ENCODE measurements at places on chromosomes 11 and 22.

DNA sequence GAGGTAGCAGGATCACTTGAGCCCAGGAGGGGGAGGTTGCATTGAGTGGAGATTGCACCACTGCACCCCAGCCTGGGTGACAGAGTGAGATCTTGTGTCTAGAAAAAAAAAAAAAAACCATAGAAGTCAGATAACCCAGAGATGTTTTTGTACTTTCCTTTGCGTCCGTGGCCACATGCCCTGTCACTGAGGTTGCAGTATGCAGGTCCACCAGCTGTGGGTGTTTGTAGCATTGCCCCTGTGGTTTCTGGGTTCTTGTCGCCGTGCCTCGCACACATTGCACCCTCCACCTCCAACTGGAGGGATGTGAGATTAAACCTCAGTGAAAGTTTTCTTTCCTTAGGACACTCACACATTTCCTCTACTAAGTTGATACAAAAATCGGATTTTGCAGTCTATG is 70.3 kb downstream of the TNRC6B start:
- DNase-seq, result no peak

DNA sequence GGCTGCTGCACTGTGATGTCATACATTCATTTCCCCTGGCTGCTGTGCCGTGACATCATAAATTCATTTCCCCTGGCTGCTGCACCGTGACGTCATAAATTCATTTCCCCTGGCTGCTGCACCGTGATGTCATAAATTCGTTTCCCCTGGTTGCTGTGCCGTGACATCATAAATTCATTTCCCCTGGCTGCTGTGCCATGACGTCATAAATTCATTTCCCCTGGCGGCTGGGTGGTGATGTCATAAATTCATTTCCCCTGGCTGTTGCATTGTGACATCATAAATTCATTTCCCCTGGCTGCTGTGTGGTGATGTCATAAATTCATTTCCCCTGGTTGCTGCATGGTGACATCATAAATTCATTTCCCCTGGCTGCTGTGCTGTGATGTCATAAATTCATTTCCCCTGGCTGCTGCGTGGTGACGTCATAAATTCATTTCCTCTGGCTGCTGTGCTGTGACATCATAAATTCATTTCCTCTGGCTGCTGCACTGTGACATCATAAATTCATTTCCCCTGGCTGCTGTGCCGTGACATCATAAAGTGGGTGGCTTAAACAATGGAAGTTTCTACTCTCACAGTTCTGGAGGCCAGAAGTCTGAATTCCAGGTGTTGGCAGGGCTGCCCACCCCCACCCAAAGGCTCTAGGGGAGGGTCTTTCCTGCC is 301.1 kb downstream of the SHANK2 start:
- DNase-seq, result no peak

- DNase-seq, result peak; percentile 78
Observed at GRCh38 chr11:849104-849824, 6.6 kb downstream of the TSPAN4 start.

GRCh38 chr22:20186183-20186870 is 35.5 kb upstream of the CCDC188 start:
- DNase-seq, result no peak

DNA sequence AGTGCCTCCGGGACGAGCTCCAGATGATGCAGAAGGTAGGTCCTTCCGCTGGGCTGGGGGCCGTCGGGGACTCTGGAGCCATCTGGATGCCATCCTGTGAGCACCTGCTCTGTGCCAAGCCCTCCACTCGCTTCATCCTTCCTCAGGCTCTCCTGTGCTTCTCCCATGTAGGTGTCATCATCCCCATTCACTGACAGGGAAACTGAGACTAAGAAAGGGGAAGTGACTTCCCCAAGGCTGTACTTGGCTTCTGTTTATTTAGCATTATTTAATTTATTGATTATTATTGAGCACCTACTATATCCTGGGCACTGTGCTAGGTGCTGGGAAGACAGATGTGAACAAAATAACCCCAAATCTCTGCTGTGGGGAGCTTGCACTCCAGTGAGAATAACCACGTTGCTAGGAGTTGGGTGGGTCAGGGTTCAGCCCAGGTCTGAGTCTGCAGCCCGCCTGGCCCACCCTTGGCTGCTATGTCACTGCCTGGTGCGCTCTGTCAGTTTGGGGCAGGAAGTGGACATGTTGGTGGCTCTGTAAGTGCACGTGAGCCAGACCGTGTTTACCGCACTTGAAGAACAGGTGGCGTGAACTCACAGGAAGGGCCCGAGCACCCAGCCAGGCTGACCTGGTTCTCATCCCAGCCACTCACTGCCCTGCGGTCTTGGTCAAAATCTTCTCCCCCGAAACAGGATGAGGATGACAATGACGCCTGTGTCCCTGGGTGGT is 35.9 kb upstream of the GCAT start:
- no peak for DNase-seq

- no peak for DNase-seq
Observed at GRCh38 chr11:96012086-96012824, 88.3 kb upstream of the MTMR2 start.

DNA sequence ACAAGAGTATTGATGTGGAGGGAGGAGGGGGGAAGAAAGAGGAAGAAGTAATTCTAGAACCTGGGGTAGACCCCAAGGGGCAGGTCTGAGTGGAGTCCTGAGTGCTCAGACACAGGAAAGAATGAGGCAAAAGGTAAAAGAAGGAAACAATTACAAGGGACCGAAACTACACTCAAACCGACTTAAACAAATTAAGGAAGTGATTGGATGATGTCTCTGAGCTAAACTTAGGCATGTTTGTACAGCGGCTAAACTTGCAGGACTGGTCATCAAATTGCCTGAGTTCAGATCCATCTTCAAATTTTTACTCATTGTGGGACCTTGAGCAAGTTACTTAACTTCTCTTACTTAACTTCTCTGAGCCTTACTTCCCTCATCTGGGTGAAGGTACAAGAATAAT is 86.3 kb upstream of the LRRC55 start:
- DNase-seq, result no peak

GRCh38 chr22:44245867-44246266 is 65.1 kb downstream of the PARVG start:
- DNase-seq, result no peak

GRCh38 chr22:43000441-43001175 is 14.3 kb downstream of the PACSIN2 start:
- DNase-seq, result no peak

DNA sequence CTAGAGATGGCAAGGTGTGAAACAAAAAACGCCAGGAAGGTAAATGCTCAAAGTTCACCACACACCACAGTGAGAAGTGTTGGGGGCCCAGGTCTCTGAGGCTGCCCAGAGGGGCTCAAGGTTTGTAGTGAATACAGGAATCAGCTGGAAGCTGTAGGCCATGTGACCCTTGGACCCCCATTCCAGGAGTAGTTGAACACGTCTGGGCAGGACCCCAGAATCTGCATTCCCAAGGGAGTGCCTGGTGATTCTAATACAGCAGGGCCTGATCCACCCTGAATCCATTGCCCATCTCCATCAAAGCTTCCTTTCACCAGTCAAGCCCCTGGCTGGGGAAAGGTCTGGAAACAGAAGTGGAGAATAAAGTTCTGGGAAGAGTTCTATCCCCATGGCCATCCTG is 70.8 kb upstream of the B3GAT1 start:
- DNase-seq, result no peak

- no peak for DNase-seq
Observed at GRCh38 chr11:62069374-62069773, 54.4 kb upstream of the INCENP start.

DNA sequence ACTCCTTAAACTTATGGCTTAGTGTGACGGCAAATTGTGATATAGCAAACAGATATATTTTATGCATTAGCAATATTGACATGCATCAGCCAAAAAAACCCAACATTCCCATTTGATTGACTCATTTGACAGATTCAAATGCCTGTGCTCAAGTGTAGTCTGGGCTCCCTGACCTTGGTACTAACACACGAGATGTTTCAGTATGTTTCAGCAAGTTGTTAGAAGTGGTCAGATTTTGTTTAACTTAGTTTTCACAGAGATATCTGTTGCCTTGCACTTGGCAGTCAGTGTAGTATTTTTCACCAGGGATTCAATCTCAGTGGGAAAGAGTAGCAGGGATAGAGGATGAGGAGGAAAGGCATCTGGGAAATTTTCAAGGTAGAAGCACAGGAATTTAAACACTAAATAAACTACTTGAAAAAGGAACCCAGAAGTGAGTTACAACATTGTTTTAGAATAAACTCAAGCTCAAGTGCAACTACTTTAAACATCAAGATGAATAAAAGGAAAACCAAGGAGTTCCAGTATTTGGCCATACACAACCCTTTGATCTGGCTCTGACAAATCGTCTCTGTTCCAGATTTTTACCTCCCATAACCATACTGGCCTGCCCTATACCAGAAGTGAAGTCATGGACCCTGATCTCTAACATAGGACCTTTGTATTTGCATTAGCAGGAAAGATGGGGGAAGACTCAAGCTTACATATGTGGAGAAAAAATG is 56.5 kb upstream of the BLID start:
- no peak for DNase-seq

- no peak for DNase-seq
Observed at GRCh38 chr11:117197516-117198456, 1.4 kb upstream of the TAGLN start.

- DNase-seq, result no peak
Observed at GRCh38 chr11:125091877-125092664, 19.4 kb downstream of the TMEM218 start.

DNA sequence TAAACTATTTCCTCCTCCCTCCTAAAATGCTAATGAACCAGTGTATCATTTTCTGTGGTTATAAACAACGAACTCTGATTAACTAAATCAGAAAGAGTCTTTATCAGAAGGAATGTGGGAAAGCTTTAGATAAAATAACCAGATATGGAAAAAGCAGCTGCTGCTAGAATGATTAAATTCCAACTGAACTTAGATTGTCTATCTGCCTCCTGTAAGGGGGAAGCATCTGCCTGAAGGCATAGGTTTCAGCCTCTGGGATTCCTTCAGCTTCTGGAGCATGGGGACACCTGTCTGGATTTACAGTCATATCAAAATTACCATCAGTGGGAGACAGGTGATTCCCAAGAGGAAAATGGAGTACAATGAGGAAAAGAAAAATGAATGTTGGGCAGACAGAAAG is 1095.5 kb upstream of the CCDC90B start:
- DNase-seq, result no peak

GRCh38 chr11:72235351-72236057 is 8.5 kb downstream of the PHOX2A start:
- no peak for DNase-seq

GRCh38 chr11:119784421-119784820 is 55.4 kb upstream of the NECTIN1 start:
- DNase-seq, result no peak

DNA sequence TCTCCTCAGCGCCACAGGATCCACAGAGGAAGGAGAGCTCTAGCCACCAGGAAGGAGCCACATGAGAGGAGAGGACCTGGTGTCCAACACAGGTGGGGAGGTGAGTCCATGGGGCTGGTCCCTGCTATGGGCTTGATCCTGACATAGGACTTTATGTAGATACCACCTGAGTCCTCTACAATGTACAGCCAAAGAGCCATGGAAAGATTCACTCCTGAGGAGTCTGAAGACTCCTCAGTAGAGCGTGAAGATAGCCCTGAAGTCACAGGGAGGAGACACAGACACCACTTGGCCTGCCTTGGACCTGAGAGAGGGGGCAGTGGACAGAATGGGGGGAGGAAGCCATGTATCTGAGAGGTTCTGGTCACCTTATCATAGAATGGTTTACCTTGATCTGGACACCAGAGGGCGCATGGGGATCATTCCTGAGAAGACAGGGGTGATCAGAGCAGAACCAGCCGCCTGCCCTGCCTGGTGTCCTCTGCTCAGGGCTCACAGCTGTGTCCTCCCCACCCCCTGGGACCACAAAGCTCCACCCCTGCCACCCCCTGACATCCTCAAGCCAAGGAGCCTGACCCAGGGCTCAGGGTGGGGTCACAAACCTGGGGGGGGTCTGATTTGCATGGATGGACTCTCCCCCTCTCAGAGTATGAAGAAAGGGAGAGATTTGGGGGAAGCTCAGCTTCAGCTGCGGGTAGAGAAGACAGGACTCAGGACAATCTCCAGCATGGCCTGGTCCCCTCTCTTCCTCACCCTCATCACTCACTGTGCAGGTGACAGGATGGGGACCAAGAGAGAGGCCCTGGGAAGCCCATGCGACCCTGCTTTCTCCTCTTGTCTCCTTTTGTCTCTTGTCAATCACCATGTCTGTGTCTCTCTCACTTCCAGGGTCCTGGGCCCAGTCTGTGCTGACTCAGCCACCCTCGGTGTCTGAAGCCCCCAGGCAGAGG is 77.0 kb downstream of the ZNF280B start:
- DNase-seq, result peak; percentile 59

GRCh38 chr11:20161230-20161918 is 1.1 kb upstream of the DBX1 start:
- no peak for DNase-seq

DNA sequence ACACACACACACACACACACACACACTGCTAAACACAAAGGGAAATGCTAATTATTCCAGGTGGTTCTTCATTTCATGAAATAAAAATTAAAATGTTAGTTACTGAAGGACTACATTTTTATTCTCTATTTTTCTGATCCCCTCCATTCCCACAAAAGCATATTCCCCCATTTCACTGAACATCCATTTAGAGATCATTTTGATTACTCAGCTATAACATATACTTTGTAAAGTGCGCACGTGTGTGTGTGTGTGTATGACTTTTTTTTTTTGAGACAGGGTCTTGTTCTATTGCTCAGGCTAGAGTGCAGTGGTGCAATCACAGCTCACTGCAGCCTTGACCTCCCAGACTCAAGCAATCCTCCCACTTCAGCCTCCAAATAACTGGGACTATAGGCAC is 42.6 kb downstream of the SLC35F2 start:
- DNase-seq, result no peak

GRCh38 chr22:35522225-35523149 is 18.1 kb upstream of the RASD2 start:
- DNase-seq, result no peak

- no peak for DNase-seq
Observed at GRCh38 chr22:50309601-50309991, 2.1 kb upstream of the PLXNB2 start.

Data from NCI-H1930 (cell line).